ENCODE measurements at places on chromosomes 1 and 21.

DNA sequence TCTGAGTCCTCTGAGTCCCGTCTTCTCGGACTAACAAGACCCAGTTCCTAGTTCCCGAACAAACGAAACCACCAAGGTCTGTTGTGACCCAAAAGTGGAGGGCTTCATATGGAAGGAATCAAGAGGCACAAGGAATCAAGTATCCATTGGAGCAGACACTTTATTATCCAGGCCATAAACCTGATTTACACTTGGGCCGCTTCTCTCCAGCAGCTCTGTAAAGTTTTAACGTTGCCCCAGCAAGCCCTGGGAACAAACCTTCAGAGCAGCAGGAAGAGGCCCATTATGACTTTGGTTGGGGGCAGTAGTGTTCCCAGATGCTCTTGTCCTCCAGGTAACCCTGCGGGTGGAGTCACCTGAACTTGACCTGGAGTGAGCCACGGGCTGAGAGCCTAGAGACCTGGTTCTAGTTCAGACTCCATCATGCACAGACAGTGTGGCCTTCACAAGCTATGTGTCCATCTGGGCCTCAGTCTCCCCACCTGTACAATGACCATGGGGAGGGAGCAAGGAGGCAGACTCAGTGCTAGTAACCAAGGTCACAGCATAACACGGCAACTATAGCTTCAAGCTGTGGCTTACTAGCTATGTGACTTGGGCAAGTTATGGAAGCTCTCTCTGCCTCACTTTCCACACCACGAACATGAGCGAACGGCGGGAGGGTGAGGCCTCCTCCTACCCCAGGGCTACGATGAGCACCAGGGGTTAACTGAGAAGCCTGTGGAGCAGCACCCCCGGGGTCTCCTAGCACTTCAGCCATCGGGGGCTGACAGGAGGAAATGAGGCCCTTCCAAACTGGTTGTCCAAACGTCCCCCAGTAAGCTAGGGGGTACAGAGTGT, 95.7 kb downstream of the GLIS1 start:
- DNase-seq: no peak

GRCh38 chr1:232554409-232554808, 75.5 kb downstream of the SIPA1L2 start:
- no peak for DNase-seq

GRCh38 chr1:236659792-236660587, 26.3 kb upstream of the ACTN2 start:
- no peak for DNase-seq

GRCh38 chr1:16012590-16013219, 5.1 kb downstream of the HSPB7 start:
- no peak for DNase-seq

GRCh38 chr1:201692555-201693394, 136.2 kb upstream of the IPO9 start:
- no peak for DNase-seq

- DNase-seq: no peak
These were observed 21.0 kb upstream of the PADI2 start for GRCh38 chr1:17140279-17140678.

DNA sequence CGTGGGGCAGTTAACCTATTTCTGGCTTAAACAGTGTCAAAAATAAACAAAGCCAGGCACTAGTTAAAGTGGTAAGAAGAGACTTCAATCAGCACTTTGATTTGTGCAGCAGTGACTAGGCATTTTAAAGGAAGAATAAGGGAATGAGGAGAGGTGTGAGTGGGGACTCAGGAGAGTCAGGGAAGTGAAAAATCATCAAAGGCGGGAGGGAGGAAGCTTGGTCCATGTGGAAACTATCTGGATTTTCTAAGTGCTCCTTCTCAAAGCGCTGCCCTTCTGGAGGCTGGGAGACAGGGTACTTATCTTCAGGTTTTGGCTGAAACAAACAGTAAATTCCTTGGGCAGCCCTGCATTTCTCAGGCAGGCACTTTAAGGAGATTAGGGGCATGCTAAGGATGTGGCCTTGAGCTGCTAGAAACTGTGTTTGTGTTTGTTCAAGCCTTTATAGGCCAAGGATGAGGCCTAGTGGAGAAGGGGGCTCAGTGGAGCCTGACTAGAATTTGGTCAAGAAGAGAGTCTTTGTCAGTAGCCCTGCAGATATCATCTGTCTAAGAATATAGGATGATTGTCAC, 486.5 kb downstream of the SIPA1L2 start:
- DNase-seq: no peak

DNA sequence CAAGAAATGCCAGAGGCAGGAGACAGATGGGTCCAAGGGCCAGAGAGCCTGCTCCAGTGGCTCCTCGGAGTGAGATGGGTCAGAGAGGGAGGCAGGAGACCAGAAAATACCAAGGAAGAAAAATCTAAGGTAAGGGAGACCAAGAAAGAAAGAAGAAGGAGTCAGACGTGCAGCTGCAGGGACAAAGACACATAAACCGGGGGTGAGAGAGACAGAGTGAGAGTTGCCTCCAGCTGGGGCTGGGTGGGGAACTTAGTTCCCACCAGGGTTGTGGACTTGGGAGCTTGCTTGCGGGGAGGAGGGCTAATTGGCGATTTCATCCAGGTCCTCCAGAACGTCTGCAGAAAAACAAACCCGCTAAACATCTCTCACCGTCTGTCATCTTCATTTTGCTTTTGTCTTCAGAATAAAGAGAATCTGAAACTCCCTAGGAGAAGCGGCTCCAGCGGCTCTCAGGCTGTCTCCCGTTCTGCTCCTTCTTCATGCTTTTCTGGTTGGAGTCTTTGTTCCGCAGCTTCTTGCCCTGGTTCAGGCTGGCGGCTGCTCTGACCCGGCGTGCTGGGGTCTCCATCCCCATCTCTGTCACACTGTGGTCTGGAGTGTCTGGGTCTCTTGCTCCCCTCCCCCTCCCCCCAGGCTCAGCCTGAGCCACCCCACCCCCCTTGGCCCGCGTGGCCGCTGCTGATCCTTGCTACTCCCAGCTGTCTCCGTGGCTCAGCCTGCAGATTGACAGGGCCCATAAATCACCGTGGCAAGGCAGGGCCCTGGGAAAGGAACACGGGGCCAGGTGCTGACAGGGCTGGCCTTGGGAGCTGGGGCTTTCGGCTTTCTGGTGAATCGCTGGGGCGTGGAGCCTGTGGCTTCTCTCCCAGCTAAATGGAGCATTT, 66.6 kb downstream of the UBIAD1 start:
- DNase-seq: no peak

GRCh38 chr1:243598433-243598832, 251.6 kb downstream of the AKT3 start:
- DNase-seq: peak; percentile 30

DNA sequence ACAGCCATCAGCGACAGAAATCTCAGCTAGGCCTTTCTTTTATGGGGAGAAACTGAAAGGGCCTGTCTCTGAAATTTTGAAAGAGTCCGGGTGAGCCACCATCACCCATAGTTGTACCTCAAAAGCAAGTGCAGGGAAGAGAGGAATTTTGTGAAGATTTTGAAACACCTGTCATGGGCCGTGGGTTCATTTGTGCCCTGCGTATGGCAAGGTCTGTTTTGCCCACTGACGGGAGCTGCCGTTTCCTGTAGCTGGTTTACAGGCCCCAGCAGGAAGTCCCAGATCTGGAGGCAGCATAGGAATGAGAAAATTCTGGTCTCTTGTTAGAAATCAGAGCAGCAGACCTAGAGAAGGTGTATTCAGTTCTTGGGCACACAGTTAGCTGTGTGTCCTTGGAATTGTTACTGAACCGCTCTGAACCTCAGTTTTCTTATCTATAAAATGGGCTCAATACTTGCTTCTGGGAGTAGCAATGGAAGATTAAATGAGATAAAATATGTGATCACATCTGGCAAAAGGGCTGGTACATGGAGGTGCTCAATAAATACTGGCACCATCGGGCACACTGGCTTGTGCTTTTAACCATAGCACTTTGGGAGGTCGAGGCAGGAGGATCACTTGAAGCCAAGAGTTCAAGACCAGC, 52.5 kb downstream of the MAN1C1 start:
- DNase-seq: no peak

- DNase-seq: no peak
These were observed 1.1 kb upstream of the KCNAB2 start for GRCh38 chr1:6044481-6045109.

- no peak for DNase-seq
These were observed 101.2 kb upstream of the CD55 start for GRCh38 chr1:207219979-207220889.

DNA sequence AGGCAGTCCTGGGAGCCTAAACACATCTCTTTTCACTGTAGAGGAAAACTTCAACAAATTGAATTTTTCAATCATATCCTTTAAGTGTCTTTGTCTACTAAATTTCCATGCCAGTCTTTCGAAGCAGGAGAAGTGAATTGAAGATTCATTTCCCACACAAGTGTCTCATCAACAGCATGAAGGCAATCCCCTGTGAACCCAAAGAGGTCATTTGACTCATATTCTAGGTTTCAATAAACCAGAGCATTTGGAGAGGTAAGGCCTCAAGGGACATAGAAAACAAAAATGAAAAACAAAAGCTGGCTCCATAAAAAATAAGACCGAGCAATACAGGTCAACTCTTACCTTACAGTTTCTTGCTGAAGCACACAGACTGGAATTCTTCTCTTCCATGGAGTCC, 94.1 kb upstream of the ATP1B1 start:
- DNase-seq: no peak

DNA sequence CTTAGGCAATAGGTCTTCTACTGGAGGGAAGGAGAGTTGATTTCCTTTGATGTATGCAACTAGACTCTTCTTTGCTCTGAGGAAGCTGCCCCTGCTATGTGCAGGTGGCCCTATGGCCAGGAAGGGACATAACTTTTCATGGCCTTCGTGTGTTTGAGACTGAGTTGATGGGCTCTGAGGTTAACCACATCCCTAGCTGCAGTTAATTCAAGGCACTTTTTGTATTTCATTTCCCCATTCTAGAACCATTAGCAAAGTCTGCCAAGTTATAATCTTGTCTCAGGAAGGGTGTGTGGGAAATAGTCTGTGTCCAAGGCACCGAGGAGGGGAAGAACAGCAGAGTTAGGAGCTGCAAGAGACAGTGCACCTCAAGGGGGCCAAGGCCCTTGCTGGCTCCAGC, 2.5 kb downstream of the FCRL4 start:
- no peak for DNase-seq

DNA sequence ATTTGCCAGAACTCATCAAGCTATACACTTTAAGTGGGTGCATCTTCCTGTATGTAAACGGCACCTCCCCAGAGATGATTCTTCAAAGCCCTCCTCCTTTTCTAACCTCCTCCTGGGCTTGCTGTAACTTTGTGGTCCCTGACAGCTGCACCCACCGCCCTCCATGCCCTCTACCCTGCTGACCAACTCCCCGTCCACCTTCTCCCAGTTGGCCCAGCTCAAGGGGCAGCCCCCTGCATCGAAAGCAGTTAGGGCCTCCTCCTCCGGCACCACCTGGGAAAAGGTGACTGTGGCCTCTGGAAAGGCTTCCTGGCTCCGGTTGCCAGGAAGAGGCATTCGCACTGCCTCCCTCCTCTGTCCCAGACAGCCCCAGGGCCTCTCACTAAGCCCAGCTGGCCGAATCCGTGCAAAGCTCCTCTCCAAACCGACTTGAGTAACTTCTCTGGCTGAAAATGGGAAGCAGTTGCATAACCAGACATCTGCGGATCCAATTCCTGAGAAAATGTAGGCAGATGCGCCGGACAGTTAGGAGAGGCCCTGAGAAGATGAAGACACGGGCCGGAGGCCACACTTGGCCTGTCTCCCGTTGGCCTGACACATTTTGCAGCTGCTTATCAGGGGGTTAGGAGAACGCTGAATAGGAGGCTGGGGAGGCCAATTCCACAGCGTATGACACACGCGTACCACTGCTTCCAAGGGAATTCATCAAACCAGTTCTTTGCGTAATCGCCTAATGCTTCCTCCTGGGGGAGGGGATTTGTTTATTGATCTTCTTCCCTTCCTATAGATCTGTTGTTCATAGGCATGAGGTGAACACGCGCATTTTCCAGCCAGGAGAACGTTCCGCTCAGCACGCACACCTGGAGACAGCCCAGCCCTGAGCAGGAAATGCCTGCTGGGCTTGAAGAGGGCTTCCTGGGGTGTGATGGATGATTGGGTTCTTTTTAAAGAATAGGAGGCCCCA, 48.7 kb upstream of the COL6A2 start:
- DNase-seq: peak; percentile 99

- no peak for DNase-seq
These were observed 6.6 kb downstream of the SPATA21 start for GRCh38 chr1:16430606-16431005.

- no peak for DNase-seq
These were observed 33.4 kb upstream of the TLR5 start for GRCh38 chr1:223176437-223176836.

- DNase-seq: no peak
These were observed 39.1 kb upstream of the TTLL7 start for GRCh38 chr1:84037758-84038611.

DNA sequence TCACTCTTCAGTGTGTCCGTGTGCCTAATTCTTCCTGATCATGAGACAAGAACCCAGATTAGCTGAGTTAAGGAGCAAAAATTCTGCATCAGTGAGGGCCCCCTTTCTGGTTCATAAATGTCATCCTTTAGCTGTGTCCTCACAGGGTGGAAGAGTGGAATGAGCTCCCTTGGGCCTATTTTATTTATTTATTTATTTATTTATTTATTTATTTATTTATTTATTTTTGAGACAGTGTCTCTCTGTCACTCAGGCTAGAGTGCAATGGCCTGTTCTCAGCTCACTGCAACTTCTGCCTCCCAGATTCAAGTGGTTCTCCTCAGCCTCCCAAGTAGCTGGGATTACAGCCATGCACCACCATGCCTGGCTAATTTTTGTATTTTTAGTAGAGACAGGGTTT, 131.7 kb downstream of the PATJ start:
- DNase-seq: no peak

- no peak for DNase-seq
These were observed 838 bp downstream of the OR2C3 start for GRCh38 chr1:247535402-247535801.

- no peak for DNase-seq
These were observed 786 bp downstream of the RPL5 start for GRCh38 chr1:92832537-92833114.

DNA sequence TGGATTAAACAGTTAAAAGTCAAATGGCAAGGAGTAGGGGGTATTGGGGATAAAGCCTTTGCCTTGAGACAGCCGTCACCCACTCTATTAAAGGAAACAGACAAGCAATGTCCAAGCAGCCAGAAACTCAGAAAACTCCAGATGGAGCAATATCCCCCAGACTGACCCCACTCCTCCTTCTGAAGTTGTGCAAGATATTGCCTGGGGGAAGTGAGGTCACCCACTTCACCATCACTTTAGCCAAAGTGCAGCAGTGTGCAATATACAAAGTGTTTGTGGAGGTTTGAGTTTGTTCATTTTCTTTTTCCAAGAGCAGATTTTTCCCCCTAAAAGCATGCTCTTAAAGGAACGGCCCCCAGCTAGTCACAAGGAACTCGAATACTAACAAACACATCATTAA, 125.1 kb downstream of the ETS2 start:
- no peak for DNase-seq

GRCh38 chr1:79551321-79551720, 544.8 kb upstream of the ADGRL4 start:
- no peak for DNase-seq

- DNase-seq: no peak
These were observed 46.6 kb downstream of the TTC3 start for GRCh38 chr21:37119421-37120218.

All from HFF-Myc (cell line).